T-helper 22 cell (primary cell): ENCODE measurements at places on chromosomes 1 and 21.

GRCh38 chr21:29678626-29679025 lies 261.2 kb downstream of the GRIK1 start:
- no peak for DNase-seq

GRCh38 chr1:5717031-5717682 lies 275.1 kb downstream of the NPHP4 start:
- DNase-seq = no peak

DNA sequence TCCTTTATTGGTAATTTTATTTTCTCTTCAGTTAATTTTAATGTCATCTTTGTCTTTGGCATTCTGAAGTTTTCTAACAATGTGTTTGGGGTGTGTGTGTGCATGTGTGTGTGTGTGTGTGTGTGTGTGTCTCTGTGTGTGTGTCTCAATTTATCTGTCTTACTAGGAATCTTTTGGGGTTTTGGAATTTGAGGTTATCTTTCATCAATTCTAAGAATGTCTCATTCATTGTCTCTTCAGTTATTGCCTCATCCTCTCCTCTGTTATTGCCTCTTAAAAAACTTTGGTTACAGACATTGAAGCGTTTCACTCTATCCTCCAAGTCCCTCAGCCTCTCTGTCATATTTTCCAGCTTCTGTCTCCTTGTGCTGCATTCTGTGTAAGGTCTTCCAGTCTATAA lies 18.1 kb upstream of the SAMD13 start:
- DNase-seq = no peak

GRCh38 chr21:46124083-46124925 lies 26.4 kb downstream of the COL6A2 start:
- DNase-seq = no peak

DNA sequence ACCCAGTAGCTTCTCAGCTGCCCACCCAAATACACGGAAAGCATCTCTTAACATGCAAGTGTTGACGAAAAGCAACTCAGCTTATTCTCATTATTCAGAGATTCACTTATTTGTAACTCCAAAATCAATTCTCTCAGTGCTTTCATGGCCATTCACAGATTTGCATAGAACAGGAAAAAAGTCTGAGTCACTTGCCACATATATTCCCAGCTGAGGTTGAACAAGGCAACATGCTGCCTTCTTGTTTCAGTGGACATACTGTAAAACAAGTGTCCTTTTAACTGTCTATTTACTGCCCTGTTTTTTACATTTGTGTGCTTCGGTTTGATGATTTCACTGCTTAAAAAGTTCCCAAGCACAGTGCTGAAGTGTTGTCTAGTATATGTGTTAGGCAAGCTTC lies 273.0 kb downstream of the LTN1 start:
- no peak for DNase-seq

DNA sequence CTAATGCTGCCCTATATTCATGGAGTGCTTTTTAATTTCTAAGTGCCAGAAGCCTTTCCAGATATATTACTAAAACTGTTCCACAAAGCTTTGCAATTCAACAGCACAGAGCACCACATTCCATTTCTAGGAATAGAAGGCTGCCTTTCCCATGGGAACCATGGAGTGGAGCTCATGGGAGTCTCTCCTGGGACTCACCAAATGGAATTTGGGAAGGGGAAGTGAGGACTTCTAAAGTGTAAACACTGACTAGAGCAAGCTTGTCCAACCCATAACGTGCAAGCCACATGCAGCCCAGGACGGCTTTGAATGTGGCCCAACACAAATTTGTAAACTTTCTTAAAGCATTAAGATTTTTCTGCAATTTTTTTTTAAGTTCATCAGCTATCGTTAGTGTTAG lies 190.4 kb upstream of the TNR start:
- no peak for DNase-seq

- no peak for DNase-seq
Observed at GRCh38 chr1:1001057-1001783, 1.3 kb upstream of the HES4 start.

DNA sequence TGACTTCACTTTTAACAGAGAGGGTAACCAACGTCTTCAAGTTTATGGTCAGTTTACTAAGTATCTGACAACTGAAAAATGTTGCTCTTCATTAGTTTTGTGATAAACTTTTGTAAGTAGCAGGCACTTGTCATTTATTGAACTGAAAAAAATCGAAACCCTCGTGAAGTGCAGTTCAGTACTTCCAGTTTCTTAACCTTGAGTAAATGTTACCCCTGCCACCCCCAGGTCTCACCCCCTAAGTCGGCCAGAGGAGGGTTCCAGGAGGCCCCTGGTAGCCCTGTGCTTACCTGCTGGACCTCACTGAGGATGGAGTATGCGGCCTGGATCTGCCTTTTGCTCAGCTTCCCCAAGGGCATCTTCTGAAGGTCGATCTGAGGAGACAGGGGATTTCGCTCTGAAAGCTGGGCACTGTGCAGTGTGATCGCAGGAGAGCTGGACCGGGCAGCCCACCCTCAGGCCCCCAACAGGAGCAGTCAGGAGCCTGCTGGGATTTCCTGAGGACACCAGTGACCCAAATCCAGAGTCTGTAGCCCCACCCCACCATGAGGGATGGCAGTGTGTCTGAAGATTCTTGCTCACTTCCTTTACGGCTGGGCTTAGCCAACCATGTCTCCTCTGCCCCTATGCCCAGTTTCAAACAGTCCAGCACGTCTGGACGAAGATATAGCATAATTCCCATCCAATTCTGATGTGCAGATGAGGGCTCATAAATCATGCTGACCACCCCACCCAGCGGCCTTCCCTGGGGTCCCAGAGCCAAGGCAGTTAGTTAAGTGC lies 37.6 kb downstream of the PARP1 start:
- no peak for DNase-seq

DNA sequence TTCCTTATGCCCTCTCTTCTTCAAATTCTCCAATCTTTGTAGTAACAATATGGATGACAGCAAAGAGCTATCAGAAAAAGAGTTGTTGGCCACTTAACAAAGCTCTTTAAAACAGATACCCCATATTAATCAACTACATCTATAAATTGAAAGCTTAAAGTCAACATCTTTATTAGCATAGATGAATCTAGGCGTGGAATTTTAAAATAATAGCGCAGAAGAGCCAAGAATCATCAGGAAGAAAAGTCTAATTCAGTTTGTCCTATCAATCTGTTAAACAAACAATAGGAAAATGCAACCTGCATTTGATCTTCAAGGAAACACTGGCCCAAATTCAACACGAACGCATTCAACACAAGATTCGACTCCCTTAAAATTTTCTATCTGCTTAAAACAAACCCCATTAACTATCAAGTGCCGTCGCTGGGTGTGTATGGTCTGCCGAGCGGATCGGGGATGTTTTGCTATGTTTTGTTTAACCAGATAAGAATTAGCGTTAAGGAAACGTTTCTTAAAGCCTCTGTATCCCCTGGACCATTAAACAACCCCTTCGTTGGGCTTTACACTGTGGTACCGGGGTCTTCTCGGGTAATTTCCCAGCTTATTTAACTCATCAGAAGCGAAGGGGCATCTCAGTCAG lies 1.0 kb downstream of the LYST start:
- peak; percentile 1 for DNase-seq

DNA sequence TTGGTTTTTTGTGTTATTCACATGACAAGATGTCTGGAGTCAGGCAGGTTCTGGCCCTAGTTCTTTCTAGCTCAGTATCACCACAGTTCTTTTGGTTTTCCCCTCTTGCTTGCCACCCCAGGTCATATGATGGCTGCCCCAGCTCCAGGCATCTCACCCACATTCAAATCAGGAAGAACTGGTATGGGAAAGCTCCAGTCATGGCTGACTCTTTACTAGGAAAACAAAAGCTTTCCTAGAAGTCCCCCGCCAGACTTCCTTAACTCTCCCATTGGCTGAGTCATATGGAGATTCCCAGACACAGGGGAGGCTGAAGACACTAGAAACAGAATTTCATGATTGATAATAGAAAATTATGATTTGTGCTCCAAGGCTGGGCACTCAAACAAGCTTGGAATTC lies 22.1 kb upstream of the EYA3 start:
- no peak for DNase-seq

- DNase-seq = peak; percentile 83
Observed at GRCh38 chr1:26336477-26337205, 17.3 kb downstream of the CRYBG2 start.

GRCh38 chr1:34398241-34398915 lies 221.7 kb downstream of the C1orf94 start:
- DNase-seq = no peak

- DNase-seq = no peak
Observed at GRCh38 chr1:210298936-210299335, 29.8 kb upstream of the HHAT start.

DNA sequence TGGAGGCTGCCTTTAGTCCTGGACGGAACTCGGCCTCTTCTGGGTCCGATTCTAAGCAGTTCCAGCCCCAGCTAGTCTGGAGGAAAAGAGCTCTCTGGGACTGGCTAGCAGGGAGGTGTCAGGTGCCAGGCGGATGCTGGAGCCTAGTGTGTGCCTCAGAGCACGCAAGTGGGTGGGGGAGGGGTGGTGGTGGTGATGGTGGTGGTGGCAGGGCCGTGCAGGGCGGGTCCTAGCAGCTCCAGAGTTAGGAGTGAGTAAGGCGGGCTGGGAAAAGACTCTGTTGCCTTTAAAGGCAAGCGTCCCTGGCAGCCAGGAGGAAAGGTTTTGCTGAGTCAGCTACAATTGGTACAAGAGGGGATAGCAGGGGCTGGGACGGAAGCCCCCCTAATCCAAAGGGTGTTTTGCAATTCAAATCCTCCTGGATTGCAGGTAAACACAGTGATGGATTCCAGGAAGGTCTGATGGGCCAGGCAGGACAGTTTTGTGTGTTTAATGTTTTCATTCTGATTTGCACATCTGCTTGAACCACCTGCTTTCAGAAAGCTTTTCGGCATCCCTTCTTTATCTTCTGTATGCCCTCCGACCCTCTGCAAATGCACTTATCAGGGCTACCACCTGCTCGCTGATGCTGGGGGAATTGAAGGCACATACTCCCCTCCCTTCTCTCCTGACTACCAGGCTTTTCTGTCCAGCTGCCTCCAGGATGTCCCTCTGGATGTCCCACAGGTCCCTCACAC lies 4.1 kb upstream of the SLC2A1 start:
- no peak for DNase-seq

DNA sequence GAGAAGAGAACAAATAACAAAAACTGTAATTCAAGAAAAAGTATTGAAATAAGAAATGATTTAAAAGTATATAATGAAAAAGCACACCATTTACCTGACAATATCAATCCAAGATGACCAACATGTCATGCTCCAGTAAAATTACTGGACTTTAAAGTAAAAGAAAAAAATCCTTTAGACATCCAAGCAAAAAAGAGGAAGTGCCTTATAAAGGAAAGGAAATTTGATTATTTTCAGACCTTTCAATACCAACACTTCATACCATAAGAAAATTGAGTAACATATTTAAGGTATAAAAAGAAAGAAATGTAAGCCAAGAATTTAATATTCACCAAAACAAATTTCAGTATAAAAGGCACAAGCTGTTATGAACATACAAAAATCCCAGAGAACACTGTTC lies 46.2 kb upstream of the SSX2IP start:
- no peak for DNase-seq

DNA sequence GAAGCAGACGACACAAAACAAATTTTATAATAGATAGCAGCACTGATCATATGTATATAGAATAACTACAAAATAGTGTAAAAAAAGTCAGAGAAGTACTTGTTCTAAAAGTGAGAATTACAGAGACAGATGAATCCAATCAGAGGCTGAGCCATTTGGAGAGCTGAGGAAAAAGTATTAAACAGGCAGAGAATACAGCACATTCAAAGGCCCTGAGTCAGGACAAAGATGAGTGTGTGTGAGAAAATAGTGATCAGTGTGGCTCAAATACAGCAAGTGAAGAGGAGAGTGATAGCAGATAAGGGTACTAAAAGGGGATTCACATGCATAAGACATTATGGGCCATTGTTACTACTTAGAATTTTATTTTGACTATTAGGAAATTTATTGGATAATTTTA lies 430.6 kb upstream of the BRINP3 start:
- no peak for DNase-seq

DNA sequence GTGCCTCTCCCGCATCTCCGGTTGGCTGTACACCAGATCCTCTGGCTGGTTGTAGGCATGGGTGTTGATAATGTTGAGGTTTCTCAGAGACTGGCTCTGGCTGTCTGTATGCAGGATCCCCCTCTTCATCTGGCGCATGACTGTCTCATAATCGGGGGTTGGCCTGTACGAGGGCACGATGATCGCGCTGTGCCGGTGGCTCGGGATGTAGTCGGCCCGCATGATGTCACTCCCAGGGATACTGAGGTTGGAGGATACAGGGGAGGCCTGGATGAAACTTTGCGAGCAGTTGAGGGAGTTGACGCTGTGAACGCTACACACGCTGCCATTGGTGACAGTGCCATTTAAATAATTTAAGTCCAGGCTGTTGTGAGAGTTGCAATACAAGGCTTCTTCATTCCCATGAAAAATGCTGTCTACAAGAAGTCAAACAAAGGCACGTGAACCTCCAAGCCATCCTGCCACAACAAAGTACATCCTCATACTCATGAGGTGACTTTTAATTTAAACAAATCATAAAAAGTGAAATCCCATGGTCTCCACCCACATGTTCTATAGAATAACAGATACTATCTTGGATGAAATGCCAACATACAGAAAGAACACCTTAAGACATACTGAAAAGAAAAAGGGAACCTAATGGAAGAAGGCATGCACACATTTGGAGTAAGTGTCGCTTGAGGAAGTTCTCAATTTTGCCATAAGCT lies 103.6 kb downstream of the SMYD2 start:
- DNase-seq = no peak

- no peak for DNase-seq
Observed at GRCh38 chr1:178973652-178974101, 52.0 kb upstream of the FAM20B start.

- DNase-seq = no peak
Observed at GRCh38 chr1:84701376-84701775, 11.1 kb upstream of the SSX2IP start.
